NCI-H187 treated with DMSO at 0.1 percent for 48 hours (cell line): ENCODE measurements at places on chromosomes 6 and 20.

DNA sequence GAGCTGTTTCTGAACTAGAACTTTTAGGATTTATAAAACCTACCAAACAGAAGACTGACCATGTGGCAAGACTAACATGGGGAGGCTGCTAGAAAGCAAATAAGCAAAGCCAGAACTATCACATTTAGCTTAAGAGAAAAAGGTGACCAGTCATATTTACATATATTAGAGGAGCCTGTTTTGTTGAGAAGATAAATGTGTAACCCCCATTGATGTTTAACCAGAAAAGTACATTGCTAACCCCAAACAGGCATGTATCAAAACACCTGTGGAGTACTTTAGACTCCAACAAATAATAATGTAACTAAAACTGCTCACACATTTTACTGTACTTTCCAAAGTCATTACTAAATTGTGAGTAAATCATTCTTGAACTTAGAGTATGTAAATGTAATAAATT lies 35.0 kb downstream of the AKIRIN2 start:
- no peak for DNase-seq

GRCh38 chr6:134282816-134283215 lies 35.1 kb downstream of the SGK1 start:
- DNase-seq = no peak

DNA sequence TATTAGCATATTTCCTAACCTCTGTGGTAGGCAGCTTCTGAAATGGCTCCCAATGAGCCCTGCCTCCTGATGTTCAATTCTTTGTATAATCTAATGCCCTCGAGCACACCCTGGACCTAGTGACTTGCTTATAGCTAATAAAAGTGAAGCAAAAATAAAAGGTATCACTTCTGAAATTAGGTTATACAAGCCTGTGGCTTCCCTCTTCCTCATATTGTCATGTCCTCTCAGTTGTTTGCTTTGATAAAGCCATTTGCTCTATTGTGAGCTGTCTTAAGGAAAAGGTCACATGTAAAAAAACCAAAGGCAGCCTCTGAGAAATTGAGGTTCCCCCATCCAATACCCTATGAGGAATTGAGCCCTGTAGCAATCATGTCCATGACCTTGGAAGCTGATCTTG lies 442.1 kb upstream of the ADGRB3 start:
- DNase-seq = no peak

GRCh38 chr20:40956542-40957264 lies 71.9 kb upstream of the TOP1 start:
- no peak for DNase-seq

GRCh38 chr6:118506071-118506638 lies 41.9 kb upstream of the PLN start:
- DNase-seq = no peak

DNA sequence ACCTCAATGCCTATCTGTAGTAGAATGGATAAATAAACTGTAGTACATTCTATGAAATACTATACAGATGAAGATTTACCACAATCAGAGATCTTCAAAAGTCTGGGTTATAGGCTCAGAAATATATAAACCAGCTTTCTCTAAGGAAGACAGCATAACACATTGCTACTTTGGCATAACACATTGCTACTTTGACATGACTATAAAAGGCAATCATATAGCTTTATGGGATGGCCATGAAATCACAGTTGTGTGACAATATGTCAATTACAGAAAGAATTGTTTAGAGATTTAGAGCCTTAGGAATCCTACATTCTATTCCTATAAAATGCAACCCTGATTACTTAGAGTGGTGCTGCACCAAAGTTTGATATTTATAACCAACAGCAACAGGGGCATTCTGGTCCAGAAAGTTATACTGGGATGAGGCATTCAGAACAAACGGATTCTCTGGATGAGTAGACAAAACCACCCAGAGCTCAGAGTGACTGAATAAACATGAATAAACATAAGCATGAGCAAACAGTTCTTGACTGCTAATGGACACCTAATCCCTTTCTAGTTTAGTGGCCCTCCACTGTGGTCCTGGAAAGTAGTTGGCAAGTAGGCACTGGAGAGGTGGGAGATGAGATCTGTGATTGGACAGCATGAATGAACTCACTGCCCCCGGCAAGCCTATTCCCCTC lies 12.0 kb downstream of the TTI1 start:
- no peak for DNase-seq

- no peak for DNase-seq
Observed at GRCh38 chr6:159487636-159488035, 205.4 kb downstream of the SOD2 start.

DNA sequence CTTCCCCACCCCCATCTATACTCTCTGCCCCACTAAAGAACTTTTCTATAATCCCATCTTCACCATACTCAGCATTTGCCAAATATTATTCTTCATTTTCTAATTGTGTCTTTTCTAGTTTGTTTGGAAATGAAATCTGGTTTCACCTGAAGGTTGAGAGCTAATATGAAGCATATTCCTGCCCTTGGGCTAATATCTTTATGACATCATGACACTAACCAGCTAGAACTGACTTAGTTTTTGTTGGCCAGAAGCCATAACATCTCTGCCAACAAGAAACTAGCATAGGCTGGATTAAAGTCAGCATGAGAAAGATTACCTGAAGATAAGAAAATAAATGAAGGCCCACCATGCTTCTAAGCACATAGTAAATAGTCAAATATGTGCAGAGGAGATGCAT lies 16.7 kb downstream of the UNC5CL start:
- DNase-seq = no peak

DNA sequence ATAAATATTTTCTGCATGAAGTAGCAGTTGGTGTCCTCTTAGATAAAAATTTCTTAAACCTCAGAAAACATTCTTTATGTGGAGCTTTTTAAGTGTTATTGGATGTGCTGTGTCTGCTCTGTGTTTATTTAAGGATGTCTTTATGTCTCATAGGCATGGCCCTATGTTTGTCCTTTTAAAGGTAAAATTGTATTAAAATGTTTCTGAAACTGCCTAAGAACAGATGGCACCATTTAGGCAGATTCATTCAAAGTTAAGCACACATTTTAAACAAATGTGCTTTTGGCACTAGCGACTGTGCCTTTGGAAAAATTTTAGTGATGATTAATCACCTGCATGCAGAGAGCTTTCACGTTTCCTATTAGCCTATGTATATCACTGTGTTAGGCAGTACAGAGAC lies 125.2 kb downstream of the KIF6 start:
- DNase-seq = no peak

DNA sequence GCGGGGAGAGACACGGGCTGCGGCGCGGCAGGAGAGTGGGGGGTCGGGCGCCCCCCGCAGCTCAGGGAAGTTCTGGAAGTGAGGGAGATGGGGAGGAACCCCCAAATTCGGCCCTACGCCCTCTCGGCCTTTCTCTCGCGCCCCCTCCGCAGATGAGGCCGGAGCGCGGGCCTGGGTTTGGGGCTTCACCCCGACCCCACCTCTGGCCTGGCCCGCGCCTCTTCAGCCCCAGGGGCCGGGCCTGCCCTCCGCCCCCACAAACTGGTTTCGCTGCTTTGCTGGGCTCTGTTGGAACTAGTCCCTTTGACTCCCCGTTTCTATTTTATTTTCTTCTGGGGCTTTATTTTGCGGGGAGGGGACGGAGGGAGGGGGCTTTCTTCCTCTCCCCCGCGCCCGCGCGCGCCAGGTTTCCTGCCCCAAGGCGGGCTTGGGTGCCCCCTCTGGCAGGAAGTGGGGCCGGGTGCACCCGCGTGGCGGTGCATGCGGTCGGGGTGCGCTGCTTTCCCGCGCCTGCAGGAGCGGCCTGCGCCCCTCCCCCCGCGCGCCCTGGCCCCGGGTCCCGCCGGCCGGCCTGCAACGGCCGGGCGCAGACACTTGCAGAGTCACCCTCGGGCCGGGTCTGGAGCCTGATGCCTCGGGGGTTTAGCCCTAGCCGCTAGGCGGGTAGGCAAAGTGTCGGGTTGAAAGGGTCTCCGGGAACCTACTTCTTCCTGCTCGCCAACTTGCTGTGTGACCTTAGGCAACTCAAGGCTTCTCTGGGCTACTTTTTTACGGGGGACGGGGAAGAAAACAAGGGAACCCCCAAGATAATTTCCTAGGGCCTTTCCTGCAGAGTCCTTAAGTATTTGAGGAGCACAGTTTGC lies 1.3 kb downstream of the HMGA1 start:
- DNase-seq = no peak

DNA sequence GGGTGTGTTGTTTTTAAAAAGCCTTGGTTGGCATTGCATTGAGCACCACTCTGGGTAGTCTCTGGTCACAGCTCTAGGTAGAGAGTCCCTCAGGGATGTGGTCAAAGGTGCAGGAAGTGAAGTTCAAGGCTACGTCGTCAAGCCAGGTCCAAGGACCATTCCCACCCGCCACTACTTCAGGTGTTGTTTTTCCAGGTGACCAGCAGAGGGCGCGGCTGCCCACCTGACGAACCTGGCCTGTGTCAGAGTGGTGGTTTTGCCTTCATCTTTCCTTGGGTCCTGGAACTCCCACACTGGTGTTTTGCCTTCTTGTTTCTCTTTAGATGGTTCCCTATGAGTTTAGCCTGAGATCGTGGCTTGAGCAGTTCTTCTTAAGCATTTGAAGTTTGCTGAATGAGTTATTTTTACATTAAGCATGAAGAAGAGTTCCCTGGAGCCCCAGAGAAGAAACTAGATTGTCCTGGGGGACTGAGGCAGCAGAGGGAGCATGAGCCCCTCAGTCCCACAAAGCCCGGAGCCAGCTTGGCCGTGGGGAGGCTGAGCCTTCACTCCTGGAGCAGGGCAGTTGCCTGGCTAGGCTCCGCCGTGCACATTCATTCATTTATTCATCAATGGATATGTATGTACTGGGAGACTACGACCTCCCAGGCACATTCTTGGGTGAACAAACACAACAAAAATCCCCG lies 5.6 kb upstream of the PHACTR3 start:
- DNase-seq = no peak

DNA sequence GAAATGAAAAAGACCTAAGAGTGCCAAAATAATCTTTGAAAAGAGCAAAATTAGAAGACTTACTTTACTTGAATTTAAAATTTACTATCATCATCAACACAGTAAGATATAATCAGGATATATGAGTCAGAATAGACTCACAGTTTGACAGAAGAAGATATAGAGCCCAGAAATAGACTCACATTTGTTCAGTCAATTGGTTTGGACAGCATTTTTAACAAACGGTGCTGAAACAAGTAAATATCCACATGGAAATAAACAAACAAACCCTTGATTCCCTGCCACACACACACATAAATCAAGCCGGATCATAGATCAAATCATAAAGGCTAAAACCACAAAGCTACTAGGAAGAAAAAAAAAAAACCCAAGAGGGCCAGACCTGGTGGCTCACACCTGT lies 291.1 kb downstream of the ADGRG6 start:
- DNase-seq = no peak

DNA sequence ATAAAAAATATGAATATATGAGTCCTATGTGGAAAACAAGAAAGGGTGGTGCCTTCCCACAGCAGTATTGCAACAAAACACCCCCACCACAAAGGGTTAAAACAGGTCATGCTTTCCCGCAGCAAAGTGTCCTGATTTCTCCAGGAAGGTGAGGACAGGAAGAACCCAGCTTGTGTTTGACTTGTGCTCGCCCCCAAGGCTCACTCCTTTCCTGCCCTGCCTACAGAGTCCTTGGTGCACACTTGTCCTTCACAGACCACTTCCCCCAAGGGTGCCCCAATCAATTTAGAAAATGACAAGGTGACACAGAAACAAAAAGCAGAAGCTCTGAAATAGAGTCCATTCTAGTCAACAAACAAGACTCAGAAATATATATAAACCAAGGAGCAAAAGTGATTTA lies 237.4 kb downstream of the PTPRK start:
- DNase-seq = no peak

GRCh38 chr6:148235446-148235845 lies 107.2 kb upstream of the SASH1 start:
- DNase-seq = no peak

- no peak for DNase-seq
Observed at GRCh38 chr6:144888621-144889020, 603.5 kb downstream of the UTRN start.

- no peak for DNase-seq
Observed at GRCh38 chr6:93416571-93417420, 2.6 kb downstream of the EPHA7 start.

- no peak for DNase-seq
Observed at GRCh38 chr6:11681770-11682169, 96.8 kb downstream of the ADTRP start.

DNA sequence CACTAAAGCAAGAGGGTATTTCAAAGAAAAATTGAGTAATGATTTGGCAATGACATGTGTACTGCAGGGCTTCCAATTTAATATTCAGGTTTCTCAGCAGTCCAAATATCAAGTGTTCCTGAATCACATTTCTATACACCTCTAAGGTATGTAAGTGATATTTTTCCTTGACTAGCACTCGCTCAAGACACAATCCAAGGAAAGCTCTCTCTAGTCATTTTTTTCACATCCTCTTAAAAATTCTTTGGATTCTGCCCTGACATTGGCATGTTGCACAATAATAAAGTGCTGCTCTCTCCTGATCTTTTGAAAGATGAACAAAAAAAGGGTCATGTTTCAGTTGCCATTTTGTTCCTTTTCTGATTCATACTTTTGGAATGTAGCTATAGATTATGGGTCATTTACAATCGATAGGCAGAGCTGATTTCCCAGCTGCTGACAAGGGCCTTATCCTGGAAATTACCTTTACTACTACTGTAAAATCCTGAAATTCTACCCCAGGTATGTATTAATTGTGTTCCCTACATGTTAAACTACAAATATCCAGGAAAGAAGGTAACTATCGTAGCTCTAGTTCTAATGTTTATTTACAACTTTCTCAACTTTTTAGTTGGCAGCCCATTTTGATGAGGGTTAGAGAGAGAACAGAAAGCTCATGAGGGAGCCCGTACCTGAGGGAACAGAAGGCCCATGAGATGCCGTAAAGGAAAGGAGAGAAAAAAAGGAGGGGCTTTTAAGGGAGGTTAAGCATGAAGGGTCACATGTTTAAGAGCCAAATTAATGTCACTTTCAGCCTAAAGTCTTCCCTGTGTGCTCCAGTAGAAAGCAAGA lies 22.2 kb upstream of the ADGRG6 start:
- no peak for DNase-seq

DNA sequence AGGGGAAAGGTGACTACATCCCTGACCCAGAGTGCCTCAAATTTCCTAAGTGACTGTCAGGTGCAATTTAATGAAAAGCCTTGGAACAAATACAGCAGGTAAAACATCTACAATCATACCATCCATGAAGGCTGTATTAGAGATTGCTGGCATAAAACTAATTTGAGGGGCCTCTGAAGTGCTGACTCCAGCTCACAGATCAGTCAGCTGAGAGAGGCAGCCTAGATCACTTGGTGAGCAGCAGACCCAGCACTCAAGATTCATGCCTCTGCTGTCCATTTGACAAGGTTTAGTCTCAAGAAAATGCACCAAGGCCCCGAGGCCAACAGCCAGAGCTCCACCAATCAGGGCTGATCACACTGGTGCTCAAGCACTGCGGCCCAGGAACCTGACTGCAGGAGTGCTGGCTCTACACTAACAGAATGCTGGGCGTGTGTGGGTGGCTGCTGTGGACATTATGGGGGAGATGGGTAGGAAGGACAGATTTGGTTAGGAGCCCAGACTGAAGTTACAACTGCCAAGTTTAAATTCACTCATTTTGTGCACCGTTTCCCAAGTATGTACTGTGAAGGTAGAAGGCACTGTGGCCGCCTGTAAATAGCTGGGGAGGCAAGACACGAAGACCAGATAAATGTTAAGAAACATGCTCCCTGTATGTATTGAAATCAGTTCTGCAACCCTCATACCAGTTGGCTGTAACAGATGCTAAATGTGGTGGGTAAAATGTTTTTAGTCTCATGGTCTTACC lies 28.2 kb downstream of the SNX5 start:
- no peak for DNase-seq
